Endothelial cell (in vitro differentiated cells): ENCODE measurements at places on chromosomes 12 and 14.

GRCh38 chr14:105485739-105486162 is 935 bp upstream of the CRIP1 start:
- DNase-seq, result peak; percentile 77

- no peak for DNase-seq
Measured at GRCh38 chr14:106436310-106436905, 910.0 kb downstream of the TMEM121 start.

GRCh38 chr12:18601962-18602361 is 135.8 kb downstream of the PLCZ1 start:
- no peak for DNase-seq

- DNase-seq, result peak; percentile 53
Measured at GRCh38 chr12:24901576-24902461, 47.1 kb downstream of the BCAT1 start.

DNA sequence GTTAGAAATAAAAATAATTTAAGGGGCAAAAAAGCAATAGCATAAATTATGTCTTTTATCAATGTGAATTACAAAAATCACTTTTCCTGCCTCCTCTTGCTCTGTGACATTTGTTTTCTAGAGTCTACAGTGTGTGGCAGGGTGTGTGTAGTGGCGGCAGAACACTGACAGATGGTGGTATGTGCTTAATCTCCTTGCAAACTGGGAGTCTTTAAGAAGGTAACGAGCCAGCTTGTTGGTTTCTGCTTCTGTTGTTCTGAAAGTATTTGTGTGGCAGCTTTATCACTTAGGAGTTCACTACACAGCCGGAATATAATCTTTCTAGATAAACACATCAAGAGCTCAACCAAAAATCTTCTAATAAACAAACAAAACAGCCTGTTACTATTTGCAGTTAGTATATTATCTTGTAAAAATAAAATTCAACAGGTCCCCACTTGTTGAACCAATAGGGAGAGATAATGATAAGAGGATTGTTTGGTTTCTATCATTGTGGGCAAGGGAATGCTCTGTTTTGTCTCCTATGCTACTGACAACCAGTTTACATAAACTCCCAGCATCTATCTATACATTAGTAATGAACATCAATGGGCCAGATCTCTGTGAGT is 13.0 kb downstream of the CDKL1 start:
- DNase-seq, result no peak

DNA sequence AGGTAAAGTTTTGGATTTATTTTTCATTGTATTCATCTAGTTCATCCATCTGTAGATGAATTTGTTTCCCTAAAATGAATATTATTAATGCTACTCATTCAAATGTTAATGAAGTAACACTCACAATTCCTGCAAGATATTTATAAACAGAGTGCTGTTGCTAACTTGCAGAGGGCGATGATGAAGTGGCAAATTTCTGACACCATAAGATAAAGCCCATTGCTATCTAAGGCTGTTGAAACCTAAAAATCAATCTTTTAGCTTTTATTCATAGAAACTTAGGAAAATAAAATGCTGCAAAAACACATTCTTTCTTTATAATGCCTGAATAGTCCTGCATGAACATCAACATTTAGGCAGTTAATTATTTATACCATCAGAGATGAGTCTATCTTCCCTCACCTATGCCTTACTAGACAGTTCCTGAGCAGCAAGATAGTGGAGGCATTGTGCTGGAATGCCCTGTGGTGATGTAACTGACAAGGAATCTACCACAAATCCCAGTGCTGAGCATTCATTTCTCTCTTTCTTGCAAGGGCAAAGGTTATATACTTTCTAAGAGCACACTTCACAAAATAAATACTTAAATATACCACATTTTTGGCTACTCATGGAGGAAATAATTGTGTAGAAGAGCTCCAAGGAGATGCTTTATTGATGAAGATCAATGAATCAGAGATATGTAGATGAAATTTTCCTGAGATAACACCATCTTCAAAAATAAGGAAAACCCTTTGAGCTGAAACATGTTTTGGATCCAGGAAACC is 57.6 kb downstream of the LMNTD1 start:
- DNase-seq, result no peak

GRCh38 chr12:2959192-2959504 is at the start of gene TEAD4:
TSS of gene TEAD4 (plus strand) at chr12:2959397.
- DNase-seq, result peak; percentile 84

DNA sequence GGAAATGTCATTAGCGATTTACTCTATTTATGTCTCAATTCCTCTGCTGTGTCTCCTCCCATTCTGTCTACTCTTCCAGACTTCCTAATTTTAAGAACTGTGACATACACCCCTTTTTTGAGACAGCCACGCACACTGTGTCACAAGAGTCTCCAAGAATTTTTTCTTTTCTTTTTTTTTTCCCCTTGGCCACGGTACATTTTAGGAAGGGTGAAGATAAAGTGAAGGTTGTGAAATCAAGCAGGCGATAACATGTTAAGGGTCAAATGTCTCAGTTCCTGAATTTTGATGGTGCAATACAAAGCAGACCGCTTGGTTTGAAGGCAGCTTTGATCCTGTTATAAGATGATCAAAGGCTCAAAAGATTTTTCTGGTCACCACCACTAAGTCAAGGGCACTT is 4.3 kb downstream of the OLR1 start:
- no peak for DNase-seq

GRCh38 chr14:32230695-32231280 is 27.7 kb upstream of the RNU6-8 start:
- no peak for DNase-seq

GRCh38 chr12:95633049-95633731 is 81.9 kb upstream of the USP44 start:
- no peak for DNase-seq

GRCh38 chr14:101363261-101363555 is 198.1 kb upstream of the DIO3 start:
- no peak for DNase-seq

GRCh38 chr12:113241191-113242025 is 20.1 kb downstream of the TPCN1 start:
- DNase-seq, result no peak

GRCh38 chr12:91423693-91424050 is 241.1 kb upstream of the DCN start:
- no peak for DNase-seq

DNA sequence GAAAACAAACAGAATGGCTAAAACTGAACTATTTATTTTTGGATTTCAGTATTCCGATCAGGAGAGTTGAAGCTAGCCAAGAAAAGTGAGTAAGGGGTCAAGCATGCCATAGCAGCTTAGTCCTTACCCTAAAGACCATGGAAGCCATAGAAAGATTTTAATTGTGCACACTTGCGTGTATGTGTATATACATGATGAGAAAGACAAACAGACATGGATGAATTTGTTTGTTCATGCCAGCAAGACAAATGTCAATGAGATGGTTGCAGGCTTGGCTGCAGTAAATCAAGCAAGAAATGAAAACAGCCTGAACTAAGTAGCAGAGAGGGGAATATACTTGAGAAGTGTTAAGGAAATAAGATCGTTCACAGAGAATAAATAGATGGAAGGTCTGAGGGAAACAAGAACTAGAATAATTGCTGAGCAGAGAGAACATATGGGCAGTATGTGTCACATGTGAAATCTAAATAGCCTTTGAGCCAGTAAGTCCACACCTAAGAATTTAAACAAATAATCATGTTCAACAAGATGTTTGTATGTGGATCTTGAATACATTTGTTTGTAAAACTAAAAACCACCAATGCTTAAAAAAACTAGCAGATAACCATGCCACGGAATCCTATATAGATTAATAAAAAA is 14.8 kb downstream of the SNW1 start:
- DNase-seq, result no peak

- DNase-seq, result no peak
Measured at GRCh38 chr12:92899386-92900001, 29.6 kb downstream of the EEA1 start.
